ENCODE measurements at places on chromosomes 11 and 22.

- DNase-seq: peak; percentile 22
These were observed 972 bp upstream of the TSSC4 start for GRCh38 chr11:2399488-2400068.

GRCh38 chr11:11039208-11039965, 181.5 kb upstream of the ZBED5 start:
- no peak for DNase-seq

- DNase-seq: no peak
These were observed 263.8 kb upstream of the NARS2 start for GRCh38 chr11:78838417-78838816.

DNA sequence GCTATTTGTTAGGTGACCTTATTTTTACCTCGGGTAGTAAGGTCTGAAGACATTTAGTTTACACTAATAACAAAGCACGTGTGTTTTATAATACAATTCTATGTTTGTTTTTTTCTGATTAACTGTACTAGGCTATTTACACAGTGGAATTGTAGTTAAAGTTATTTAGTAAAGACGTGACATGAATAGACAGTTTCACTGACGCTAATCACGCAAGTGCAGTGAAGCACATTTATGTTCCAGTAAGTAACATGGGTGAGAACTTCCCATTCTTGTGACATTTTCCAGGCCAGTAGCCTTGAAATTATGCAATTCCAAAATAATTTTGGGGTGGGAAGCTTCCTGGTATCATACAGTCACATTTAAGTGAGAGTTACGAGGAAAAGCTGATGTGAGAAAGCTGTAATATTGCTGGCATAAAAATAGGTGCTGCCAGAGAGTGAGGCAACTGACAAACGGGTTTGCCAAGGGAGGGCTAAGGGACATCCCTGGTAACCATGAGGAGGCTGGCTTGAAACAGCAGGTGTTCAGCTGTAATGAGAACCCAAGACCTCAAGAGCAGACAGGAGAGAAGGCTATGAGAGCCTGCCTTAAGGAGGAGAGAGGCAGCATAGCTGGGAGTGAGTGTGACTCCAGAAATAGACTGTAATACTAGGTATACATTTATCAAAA, 378.8 kb downstream of the DCDC1 start:
- DNase-seq: no peak

DNA sequence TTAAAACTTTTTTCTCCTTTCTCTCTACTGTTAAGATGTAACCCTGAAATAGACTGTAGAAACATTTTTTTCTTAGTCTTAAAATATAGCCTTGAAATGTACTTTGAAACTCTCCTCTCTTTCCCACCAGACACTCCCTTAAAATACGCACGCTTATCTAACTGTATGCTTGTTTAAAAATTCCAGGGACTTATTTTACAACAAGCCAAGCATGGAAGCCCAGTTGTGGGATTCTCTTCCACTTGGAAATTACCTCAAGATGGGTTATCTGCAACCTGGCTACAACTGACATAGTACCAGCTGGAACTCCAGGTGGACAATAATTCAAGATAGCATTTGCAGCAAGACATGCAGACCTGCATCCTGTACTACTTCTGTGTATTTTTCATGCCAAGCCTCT, 12.1 kb upstream of the CHORDC1 start:
- DNase-seq: no peak

DNA sequence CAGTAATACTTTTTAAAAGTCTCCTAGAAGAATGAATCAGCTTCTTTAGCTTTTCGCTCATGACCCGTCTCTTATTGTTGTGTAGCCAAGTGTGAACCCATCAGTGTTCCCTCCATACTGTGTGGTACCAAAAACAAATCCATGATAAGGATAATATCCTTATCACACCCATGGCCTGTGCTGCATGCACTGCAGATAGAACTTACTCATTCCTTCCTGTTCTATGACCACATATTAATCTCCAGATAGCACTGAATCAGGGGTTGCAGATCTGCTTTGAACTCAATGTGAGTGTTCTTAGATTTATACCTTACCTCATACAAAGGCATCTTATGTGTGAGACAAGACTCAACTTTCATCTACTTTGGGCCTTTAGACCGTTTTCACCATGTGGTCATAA, 373.4 kb downstream of the JRKL start:
- DNase-seq: no peak

DNA sequence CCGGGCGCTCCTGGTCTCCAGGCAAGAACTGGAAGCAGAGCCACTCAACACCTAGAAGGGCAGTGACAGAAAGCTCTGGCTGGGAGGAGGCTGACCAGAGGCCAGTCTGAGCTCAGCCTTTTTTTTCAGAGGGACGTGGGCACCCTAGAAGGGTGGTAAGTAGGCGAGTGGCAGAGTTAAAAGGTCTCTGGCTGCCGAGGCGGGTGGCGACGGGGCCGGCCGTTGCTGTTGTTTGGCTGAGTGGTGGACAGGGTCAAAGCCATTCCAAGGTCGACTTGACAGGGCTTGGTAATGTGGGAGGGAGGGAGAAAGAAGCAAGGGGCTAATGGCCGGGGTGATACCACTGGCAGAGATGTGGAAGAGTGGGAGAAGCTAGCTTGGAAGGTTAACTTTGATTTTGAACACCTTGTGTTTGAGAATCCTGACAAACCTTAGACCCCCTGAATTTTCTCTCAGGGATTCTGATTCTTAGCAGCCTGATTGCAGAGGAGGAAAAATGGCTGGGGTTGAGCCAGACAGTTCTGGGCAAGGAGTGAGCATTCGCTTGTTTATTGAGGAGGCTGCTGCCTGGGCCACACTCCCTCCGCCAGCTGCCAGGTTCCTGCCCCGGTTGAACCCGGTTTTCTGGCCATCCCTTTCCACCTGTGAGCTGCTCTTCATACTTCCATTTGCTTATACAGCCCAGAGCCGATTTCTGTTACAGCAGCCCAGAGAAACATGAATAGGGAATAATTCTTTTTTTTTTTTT, 868 bp upstream of the SYCE3 start:
- DNase-seq: no peak

- DNase-seq: no peak
These were observed 860.8 kb downstream of the TBC1D22A start for GRCh38 chr22:47623066-47623762.

GRCh38 chr11:97751405-97751804, 1269.3 kb upstream of the CNTN5 start:
- no peak for DNase-seq

GRCh38 chr22:41739576-41739975, 40.3 kb downstream of the MEI1 start:
- no peak for DNase-seq

- no peak for DNase-seq
These were observed 452.6 kb downstream of the LUZP2 start for GRCh38 chr11:24949406-24949805.

- DNase-seq: no peak
These were observed 9.9 kb upstream of the TALDO1 start for GRCh38 chr11:737366-737765.

DNA sequence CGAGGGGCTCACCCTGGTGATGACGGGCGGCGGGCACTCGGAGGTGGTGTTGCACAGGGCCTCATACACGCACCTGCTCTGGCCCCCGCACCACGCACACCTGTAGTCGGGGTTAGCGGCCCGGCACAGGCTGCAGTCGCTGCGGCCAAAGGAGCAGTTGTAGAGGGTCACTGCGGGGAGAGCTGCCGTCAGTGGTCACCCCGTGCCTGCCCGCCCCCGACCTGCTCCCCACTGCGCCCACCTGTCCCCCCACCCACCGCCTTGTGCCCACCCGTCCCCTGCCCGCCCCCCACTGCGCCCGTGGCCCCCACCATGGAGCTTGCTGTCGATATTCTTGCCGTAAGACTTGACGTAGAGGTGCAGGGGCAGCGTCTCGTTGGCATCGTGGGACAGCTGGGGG, 13.6 kb upstream of the MAPK11 start:
- no peak for DNase-seq

GRCh38 chr11:132859306-132859705, 673.0 kb downstream of the OPCML start:
- DNase-seq: no peak

GRCh38 chr11:581752-582151, 5.5 kb downstream of the PHRF1 start:
- no peak for DNase-seq

DNA sequence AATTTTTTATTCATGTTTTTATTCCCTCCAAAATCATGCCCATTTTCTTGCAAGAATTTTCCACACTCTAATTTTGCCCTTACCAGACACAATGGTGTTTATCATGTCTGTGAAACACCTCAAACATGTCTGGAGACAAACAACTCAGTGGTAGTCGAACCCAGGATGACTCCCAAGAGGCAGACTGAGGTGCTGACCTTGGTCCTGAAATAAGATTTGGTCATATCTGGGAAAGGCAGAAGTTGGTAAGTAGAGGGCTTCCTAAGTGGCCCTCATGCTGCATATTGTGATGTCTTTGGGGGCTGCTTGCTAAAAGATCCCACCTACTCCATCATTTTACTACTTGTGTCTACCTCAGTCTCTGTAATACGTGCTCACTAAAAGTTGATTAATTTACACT, 369.4 kb upstream of the ISX start:
- DNase-seq: no peak

GRCh38 chr11:122440811-122441665, 214.5 kb upstream of the UBASH3B start:
- no peak for DNase-seq

DNA sequence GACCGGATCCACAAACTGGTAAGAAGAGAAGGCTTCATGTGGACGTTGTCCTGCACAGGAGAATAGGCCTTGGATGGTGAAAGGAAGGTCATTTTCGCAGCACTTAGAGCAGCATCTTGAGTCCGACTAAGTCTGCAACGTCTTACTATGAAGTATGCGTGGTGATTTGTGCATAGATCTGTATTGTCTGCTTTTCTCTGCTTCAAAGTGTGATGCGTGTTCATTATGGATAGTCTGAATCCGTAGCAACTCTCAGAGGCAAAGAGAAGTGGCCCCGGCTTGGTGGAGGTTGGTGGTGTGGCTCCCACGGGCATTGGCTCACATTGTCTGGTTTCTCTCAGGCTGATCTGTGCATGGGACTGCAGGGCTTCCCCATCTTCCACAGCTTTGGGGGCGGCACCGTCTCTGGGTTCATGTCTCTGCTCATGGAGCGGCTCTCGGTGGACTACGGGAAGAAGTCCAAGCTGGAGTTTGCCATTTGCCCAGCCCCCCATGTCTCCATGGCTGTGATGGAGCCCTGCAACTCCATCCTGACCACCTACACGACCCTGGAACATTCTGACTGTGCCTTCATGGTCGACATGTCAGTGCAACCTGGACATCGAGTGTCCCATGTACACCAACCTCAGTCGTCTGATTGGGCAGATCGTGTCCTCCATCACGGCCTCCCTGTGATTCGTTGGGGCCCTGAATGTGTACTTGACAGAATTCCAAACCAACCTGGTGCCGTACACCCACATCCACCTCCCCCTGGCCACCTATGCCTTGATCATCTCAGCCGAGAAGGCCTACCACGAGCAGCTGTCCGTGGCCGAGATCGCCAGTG, 21.5 kb downstream of the LRRC74B start:
- DNase-seq: no peak

- DNase-seq: no peak
These were observed 426.8 kb upstream of the CADM1 start for GRCh38 chr11:115930886-115931547.

GRCh38 chr22:28075358-28075981, 156.4 kb upstream of the PITPNB start:
- no peak for DNase-seq

- no peak for DNase-seq
These were observed 90.4 kb downstream of the GRIA4 start for GRCh38 chr11:105700271-105700670.

GRCh38 chr11:9784602-9785315, 120.9 kb downstream of the SWAP70 start:
- no peak for DNase-seq

DNA sequence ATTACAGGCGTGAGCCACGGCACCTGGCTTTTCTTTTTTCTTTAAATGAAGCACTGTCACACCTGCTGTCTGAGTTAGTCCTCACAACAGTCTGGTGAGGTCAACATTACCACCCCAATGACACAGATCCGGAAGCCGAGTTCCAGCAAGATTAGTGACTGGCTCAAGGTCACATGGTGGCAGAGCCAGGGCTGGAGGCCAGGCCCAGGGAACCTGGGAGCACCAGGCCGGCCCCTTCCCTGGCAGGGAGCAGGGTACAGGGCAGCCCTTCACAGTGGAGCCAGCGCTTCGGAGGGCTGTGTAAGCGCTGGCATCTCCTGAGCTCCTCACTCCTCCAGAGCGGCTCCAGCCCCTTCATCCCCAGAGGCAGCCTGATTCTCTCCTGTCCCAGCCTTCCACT, 118.7 kb downstream of the ST3GAL4 start:
- DNase-seq: no peak

DNA sequence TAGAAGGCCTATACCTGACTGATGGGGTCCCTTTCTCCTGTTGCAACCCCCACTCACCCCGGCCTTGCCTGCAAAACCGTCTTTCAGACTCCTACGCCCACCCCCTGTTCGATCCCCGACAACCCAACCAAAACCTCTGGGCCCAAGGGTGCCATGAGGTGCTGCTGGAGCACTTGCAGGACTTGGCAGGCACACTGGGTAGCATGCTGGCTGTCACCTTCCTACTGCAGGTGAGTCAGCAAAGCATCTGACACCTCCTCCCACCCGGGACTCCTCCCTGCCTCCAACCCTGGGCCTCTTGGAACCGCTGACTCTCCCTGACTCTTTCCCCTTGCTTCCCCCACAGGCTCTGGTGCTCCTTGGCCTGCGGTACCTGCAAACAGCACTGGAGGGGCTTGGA, 1.2 kb downstream of the ROM1 start:
- peak; percentile 45 for DNase-seq

GRCh38 chr11:46392421-46393230, 1.1 kb upstream of the CHRM4 start:
- peak; percentile 75 for DNase-seq

- DNase-seq: no peak
These were observed 4.2 kb downstream of the IL17REL start for GRCh38 chr22:50008151-50009040.

Data from stimulated activated CD4-positive, alpha-beta T cell treated with anti-CD3 and anti-CD28 coated beads, Interleukin-4, amount 100 ng/mL, for 4 hours (primary cell).